ENCODE measurements at places on chromosomes 5 and 9.

DNA sequence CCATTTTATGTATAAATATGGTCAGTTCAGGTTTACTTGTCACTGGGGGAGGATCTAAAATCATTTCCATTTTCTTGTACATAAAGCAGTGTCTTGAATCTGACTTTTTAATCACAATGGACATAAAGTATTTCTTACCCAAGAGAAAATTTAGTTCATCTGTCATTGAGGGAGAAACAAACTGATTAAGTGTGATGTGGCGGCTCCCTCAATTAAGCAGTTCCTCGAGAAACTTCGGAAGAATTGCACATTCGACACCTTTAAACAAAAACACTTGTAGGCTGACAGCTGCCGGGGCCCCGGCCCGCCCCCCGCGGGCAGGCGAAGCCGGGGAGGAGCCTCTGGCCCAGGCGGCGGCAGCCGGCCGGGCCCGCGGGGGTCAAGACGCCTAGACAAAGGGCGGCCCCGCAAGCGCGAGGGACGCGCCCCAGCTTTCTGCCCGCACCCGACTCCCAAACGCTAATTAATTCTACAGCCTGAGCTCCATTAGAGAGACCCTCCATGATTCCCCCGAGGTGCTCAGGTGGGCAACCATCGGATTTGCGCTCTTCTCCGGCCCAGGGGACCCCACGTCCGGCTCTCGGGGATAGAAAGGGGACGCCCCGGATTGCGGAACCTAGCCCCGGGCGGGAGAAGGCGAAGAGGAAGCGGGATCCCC lies 750 bp downstream of the TRIM36 start:
- DNase-seq, result no peak

DNA sequence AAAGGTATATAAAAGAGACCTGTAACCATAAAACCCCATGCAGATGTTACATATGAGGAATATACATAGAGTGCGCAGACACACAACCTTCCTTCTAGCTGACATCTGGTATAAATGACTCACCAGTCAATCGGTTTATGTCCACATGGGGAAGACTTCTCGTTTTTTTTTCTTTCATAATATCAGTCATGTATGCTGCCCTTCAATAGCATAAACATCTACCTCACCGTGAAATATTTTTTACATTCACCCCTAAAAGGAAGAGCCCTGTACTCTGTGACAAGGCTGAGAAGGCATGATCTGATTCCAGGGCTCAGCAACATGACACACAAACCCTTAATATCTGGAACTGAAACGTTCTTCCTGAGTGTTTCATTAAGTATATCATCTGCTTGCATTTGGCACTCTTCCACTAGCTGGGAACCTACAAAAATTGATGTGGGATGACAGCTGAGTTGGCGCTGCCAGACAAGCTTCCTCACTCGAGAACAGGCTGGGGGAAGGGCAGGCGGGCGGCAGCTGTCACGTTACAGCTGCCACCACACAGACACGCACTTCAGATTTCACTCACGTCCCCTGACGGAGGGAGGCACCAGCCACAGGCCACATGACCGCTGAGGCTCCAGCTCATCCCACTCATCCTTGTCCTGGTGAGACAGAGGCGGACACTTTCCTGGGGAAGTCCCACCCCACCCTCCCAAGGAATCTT lies 74.2 kb downstream of the SHB start:
- peak; percentile 70 for DNase-seq

DNA sequence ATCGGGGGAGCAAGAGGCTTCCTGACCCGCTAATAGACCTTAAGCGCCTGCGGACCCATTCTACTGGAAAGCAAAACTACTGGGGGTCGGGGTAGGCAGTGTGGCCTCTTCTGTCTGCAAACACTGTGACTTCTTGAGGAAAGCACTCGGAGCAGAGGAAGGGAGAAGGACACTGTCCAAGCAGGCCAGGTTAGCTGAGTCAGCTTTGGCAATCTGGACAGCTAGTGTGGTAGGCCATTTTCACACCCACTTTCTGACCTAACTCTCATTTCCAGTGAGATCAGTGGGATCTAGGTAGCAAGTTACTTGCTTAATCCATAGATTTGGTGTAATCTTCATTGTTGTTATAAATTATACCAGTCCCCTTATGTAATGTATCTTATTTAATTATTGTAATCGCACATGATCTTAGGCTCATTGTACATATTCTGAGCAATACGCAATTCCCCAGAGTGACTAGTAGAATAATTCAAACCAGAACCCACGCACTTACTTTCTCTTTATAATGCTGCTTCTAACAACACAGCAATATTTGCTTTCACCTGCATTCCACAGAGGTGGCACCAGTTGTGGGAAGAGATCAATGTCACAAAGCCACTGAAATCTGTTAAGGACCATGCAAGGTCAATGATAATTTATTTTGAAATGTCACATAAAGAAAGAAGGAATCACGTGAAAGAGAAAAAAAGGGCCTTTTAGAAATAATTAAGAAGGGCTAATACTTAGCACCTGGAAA lies 82.9 kb downstream of the NREP start:
- no peak for DNase-seq

DNA sequence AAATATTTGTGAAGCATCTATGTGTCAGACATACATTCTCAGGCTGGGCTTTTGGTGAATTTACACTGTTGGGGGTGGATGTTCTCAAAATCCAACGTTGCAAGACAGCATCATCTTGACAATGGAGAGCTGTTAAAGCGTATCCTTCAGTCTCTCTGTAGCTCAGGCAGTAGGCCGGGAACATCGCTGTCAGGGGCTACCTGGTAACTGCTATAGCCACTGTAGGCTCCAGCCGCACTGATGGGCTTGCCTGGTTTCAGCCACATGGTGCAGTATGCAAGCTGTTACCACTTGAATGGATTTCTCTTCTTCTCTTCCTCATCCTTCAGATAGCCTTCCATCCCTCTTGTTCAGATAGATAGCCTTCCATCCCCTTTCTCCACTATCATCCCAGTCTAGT lies 51.7 kb downstream of the DRD1 start:
- no peak for DNase-seq

GRCh38 chr5:117183326-117183725 lies 608.7 kb upstream of the SEMA6A start:
- no peak for DNase-seq

DNA sequence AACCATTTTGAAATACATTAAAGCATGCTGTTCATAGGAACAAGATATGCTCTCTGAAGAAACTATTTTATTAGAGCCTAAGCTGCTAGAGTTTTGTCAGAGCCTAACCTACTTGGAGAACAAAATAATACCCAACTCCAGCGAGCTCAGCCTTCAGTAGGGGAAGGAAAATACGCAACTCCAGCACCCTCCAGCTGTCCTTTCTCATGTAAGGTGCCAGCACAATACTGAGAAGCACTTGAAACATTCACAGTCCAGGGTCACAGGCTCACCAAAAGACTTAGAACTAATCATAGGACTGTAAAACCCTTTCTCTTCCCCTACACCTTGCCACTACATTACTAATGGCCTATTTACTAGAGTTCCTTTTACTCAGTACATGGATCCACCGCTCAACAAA lies 18.9 kb downstream of the DPYSL3 start:
- DNase-seq, result no peak

DNA sequence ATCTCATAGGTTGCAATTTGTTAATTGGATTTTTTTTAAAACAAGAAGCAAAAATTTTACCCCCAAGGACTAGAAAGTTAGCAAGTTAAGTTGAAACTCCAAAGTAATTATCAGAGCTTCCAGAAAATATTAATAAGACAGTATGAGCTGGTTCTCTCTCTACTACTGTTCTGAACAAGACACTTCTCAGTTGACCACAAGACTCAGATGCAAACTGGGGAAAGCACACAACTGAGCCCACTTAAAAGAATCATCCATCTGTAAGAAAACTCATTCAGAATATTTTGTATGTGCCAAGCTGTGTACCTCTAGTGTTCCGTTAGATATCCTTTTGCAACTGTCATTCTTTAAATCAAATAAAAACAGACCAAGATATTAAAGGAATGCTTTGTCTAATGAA lies 60.0 kb downstream of the MAP1B start:
- DNase-seq, result no peak

- no peak for DNase-seq
Measured at GRCh38 chr5:126778675-126779403, 1.9 kb downstream of the LMNB1 start.

DNA sequence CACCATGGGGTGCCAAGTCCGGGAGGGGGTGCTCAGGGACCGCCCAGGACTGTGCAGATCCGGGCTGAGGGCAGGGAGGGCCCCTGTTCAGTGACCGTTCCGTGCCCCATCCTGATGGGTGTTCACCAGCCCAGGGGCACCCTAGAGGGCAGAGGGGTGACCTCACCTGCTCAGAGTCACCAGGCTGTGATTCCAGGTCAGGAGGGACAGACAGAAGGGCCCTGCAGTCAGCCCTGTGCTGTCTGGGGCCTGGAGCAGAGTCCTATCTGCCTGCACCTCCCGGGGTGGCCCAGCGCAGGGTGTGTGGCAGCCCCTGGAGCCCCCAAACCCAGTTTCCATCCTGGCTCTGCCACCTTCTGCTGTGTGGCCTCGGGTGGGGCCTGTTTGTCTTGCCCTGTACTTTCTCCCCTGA lies 241.9 kb downstream of the PBX3 start:
- DNase-seq, result no peak

- DNase-seq, result peak; percentile 59
Measured at GRCh38 chr5:141779503-141779973, 97.5 kb upstream of the ARAP3 start.

GRCh38 chr9:92547356-92547755 lies 11.6 kb upstream of the ECM2 start:
- no peak for DNase-seq

GRCh38 chr5:77995793-77996409 lies 219.8 kb upstream of the TBCA start:
- no peak for DNase-seq

Measured in common myeloid progenitor, CD34-positive (primary cell).